ENCODE measurements at places on chromosomes 5 and 9.
A peak's percentile ranks its signal among the peaks of the same experiment; 100 is the strongest.

- no peak for DNase-seq
Observed at GRCh38 chr9:130333041-130333711, 67.6 kb downstream of the HMCN2 start.

GRCh38 chr5:54519509-54519876, 1.9 kb downstream of the SNX18 start:
- DNase-seq: no peak

DNA sequence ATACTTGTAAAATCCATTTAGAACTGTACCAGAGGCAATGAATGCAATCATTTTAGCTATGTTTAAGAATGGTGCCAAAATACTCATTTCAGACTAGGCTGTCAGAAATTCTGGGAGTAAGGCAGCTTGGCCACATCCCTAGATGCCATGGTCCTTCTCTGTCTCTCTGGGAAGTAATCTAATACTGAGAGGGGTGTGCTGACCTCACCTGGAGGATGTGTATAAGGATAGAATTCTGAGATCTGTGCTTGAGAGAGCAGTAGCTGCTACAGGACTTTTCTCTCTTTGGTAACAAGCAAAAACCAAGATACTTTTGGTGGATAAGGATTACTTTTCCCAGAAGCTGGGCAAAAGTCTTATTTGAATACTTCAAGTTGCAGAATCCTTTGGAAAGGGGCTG, 68.1 kb upstream of the MRPS30 start:
- DNase-seq: no peak

DNA sequence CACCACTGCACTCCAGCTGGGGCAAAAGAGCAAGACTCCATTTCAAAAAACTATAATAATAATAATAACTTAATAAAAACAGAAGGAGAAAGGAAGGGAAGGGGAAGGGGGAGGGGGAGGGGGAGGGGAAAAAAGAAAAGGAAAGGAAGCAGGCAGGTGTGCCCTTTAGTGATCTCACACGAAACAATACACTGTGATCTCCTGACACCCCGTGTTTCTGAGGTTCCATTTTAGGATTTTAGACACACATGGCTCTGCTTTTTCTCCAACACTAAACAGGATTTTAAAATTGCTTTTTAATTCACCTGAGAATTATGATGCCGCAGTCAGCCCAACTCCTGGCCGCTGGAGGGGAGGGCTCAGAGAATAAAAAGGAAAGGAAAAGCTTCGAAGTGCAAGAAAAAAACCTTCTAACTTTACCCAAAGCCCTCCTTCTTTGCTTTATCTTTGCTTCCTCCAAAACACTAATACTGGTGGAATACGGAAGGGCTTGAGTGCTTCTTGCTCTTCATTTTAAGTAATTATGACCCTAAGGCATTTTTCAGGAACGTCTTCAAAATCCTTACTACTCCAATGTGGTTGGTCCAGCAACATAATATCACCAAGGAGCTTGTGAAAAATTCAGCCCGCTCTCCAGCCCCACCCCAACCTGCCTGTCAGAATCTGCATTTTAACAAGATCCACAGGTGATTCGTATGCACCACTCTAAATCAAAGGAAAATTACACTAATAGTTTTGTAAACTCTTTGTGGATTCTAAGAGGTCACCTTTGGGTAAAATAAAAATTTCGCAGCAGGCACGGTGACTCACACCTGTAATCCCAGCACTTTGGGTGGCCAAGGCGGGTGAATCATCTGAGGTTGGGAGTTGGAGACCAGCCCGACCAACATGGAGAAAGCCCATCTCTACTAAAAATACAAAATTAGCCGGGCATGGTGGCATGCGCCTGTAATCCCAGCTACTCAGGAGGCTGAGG, 66.0 kb downstream of the MYO10 start:
- DNase-seq: no peak

- no peak for DNase-seq
Observed at GRCh38 chr9:114884787-114885452, 45.5 kb downstream of the TNFSF8 start.

DNA sequence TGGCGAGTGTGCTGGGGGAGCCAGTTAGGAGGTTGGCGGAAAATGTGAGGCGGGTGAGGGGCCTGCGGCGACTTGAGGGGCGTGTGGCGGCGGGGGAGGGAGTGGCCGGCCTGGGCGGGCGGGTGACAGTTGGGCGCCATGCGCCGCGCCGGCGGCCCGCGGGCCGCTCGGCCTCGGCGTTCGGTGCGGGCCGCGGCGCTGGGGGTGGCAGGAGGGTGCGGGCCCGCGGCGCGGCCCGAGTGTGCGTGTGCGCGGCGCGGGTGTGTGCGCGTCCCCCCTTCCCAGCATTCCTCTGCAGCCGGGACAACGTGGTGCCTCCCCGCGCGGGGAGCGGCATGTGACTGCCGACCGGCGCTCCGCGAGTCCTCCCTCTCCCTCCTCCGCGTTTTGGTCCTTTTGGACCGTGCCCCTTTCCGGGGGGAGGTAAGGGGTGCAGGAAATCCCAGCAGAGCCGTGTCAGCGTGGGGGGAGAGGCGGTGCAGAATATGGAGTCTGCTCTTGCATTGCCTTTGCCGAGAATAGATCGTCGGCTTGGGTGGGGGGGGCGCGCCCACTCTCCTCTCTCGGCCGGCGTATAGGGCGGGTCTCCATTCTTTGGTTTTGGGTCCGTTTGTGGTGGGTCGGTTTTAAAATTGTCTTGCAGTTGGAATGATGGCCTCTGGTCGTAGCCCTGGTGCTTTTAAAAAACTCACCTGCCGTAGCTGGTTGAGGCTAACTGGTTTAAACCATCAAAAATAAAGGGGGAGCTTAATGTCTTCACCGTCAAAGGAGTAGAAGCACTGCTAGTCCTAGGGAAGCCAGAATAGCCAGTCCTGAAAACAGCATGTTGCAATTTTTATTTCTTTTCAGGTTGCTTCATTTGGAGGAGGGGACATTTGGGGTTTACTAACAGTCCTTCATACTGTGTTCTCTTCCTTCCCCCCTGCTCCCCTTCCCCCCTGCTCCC, 2.0 kb downstream of the LARP1 start:
- peak; percentile 52 for DNase-seq

DNA sequence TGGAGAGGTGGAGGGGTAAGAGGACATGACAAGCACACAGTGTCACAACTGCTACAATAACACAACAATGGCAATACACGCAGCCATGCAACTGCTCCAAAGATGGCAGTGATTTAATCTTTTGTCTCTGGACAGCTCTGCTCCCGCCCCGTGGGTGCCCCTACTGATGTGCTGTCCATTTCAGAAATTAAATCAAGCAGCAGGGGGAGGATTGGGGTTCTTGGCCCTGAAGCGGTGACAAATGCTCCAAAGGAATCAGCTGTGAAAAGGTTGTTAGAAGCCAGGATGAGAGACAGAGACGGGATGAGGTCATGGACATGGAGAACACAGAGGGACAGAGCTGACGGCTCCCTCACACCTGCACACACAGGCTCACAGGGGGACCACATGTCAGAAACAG, 22.6 kb downstream of the CNTFR start:
- DNase-seq: no peak

DNA sequence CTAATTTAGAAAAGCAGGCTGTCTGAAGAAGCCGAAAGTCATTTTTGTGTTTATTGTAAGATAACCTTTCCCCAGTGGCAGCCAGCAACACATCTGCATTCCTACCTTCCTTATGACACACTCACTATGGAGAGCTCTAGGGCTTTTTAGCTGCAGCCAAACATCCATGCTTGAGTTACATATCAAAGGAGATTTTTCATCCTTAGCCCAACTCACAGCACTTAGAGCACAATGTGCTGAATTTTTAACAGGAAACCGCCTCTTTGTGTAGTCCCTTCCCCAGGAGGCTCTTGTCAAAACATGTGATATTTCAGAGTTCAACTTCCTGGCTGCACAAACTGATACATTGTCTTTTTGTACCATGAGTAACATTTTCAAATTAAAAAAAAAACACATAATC, 379.2 kb downstream of the CTNND2 start:
- no peak for DNase-seq

GRCh38 chr9:2157277-2158110, 142.3 kb downstream of the SMARCA2 start:
- DNase-seq: peak; percentile 51

GRCh38 chr9:26292943-26293342, 599.7 kb downstream of the CAAP1 start:
- DNase-seq: no peak

GRCh38 chr5:134178096-134178419, 1.3 kb upstream of the SKP1 start:
- DNase-seq: no peak

DNA sequence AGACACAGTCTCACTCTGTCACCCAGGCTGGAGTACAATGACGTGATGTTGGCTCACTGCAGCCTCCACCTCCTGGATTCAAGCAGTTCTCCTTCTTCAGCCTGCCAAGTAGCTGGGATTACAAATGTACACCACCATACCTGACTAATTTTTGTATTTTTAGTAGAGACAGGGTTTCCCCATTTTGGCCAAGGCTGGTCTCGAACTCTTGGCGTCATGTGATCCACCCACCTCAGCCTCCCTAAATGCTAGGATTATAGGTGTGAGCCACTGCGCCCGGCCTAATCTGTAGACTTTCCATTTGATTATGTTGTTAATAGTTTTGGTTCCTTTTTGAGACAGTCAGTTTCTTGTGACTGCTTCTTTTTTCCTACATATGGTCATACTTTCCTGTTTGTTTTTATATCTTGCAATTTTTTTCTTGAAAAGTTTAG, 31.0 kb downstream of the MTREX start:
- DNase-seq: no peak

GRCh38 chr5:159073026-159073425, 26.7 kb downstream of the EBF1 start:
- DNase-seq: no peak

DNA sequence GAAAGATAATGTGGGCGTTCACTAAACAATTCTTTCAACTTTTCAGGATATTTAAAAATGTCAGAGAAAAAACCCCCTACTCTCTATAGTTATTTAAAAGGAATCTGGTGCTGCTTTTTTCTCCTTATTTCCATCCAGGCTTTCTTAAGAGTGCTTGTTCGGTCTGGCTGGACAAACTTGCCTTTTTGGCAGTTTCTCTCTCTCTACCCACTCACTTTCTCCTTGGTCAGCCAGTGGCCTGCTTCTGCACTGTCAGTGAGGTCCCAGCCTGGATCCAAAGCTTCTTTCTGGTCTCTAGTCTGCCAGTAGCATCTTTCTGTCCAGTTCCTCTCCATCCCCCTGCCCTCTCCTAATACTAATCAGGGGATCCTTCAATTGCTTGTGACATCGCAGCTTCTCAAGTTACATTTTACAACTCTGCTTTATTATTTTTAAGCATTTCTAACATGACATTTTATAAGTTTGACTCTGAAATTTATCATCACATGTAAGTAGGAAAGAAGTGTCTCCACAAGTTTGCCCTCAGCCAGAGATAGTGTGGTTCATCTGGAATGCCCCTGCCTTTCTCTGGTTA, 50.4 kb downstream of the PIK3R1 start:
- DNase-seq: no peak

DNA sequence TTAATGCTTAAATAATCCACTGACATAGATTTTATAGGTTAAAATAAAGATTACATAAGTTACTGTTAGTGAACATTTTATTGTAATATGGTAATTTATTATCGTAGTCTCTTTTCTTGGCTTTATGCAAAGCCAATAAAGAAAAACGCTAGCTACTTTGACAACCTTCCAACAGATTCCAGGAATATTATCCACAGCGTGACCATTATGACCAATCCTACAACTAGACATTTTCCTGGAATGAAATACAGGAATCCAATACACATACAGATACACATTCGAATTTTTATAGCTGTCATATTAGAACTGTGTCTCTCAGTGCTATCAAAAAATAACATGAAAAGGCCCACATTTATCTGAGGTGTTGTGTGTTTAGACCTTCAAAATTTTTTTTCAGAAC, 13.1 kb downstream of the RPS23 start:
- no peak for DNase-seq

DNA sequence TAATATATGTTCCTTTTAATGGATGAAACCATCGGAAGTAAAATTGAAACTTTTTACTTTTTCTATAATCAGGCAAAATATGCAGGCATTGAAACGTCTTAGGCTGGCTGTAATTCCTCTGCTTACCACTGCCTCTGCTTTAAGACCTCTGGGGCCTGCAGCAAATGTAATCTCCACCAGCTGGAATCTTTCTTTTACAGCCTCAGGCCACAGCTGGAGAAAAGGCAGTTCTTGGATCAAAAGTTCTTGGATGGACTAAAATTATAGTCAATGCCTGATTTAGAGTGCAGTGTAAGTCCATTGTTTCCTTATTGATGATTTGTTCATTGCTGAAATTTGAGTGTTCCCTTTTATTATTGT, 396.7 kb downstream of the KCTD16 start:
- DNase-seq: no peak

- DNase-seq: no peak
Observed at GRCh38 chr9:134391319-134392231, 65.3 kb downstream of the RXRA start.

GRCh38 chr5:112221128-112221527, 197.9 kb downstream of the EPB41L4A start:
- no peak for DNase-seq

DNA sequence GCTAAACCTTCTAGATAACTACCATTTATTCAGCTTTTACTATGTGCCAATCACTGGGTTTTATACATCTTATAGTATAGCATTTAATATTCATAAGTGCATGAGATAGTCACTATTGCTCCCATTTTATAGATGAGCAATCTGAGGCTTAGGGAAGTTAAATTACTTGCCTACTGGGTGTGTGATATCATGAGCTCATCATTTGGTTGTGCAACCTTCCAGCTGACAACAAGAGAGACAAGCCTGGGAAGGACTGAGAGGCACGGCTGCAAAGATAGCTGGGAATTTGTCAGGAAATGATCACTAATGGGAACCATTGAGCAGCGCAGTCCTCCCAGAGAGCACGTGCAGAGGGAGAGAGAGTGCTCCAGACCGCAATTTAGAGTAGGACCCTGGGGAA, 481.6 kb upstream of the KIF2A start:
- no peak for DNase-seq

- peak; percentile 16 for DNase-seq
Observed at GRCh38 chr5:36150676-36151433, 832 bp downstream of the LMBRD2 start.

DNA sequence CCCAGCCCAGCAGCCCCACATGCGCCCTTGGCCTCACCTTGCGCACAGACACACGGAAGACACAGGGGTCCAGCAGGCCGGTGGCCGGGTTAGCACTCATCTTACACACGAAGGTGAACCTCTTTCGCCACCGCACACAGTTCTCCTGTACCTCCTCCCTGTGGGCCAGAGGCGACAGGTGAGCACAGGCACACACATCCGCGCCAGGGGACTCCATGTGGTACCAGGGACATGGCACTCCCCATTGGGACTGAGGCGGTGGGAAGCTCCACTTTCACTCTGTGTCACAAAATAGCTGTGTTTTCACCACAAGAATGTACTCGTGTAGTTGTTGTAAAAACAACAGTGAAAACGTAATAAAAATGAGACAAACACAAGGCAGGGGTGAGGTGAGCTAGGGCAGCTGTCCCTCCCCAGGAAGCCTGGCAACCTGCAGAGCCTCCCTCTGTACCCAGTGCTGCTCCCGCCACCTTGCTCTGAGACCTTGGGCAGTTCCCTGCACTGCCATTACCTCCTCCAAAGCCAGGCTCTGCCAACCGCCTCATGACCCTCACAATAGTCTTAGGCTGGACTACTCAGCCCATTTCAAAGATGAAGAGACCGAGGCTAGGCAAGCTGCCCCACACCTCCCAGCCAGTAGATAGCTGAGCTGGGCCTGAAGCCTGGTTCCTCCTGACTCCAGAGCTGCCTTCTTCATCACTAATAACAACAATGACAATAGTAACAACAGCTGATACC, 16.3 kb upstream of the DPM2 start:
- DNase-seq: no peak

- no peak for DNase-seq
Observed at GRCh38 chr5:157955541-157956172, 96.7 kb upstream of the CLINT1 start.

- DNase-seq: no peak
Observed at GRCh38 chr9:95819636-95820035, 55.9 kb upstream of the ERCC6L2 start.

Measured in anterior cingulate cortex (tissue), 58 donors.